ENCODE measurements at places on chromosomes 7 and 10. TPM values are rescaled to one million over a fixed set of nuclear protein-coding genes. Genes with fewer than 3 reads are reported as not detected.

Gene TMEM176B
- polyA plus RNA-seq = 21.7 TPM

Gene SOSTDC1
- polyA plus RNA-seq = 7.7 TPM

Gene MLLT10
- polyA plus RNA-seq = 23.1 TPM

Gene SLC26A3
- not detected for polyA plus RNA-seq

Gene MYOF
- polyA plus RNA-seq = 10.7 TPM

Gene EPDR1
- polyA plus RNA-seq = 36.6 TPM

Gene C10orf67
- polyA plus RNA-seq = 0.56 TPM

Gene EIF3B
- polyA plus RNA-seq = 84.4 TPM

Gene PRSS58
- not detected for polyA plus RNA-seq

Gene UPK3B
- polyA plus RNA-seq = 1.0 TPM

Gene LEP
- not detected for polyA plus RNA-seq

Gene CHN2
- polyA plus RNA-seq = 22.7 TPM

Gene ELFN1
- polyA plus RNA-seq = 28.4 TPM
